A673 (cell line): ENCODE measurements at places on chromosomes 6 and 20. TPM values are rescaled to one million over a fixed set of nuclear protein-coding genes. Genes with fewer than 3 reads are reported as not detected.

- no peak for DNase-seq
Observed at GRCh38 chr6:360349-360748, 31.2 kb upstream of the IRF4 start.

The FAM209B gene
- total RNA-seq: 0.45 and 0.81 TPM in 2 replicates

DNA sequence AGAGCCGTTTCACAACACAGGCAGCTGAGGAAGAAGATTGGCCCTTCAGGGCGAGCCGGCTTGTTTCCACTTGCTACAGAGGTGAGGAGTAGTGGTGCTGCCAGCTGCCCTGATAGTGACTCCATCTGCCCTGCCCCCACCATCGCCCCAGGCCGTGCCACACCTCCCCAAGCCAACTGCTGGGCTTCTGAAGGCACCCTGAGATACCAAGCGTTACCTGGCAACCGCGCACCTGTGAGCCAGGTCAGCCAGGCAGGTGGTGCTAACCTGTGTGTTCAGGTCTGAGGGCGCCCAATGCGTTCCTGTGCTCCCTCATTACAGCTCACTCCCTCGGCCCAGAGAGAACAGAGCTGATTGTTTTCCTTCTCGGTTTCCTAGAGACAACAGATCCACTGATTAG, 299.1 kb upstream of the ID4 start:
- DNase-seq: no peak

- no peak for DNase-seq
Observed at GRCh38 chr20:62285722-62286121, 17.1 kb upstream of the ADRM1 start.

The BMP5 gene
- 0.49 and 0.98 TPM in 2 replicates for total RNA-seq

The ZNF217 gene
- 27.0 and 37.7 TPM in 2 replicates for total RNA-seq

The ELOVL5 gene
- 98.5 and 99.2 TPM in 2 replicates for total RNA-seq

- DNase-seq: no peak
Observed at GRCh38 chr6:147903321-147903720, 394.8 kb downstream of the SAMD5 start.

The TNFRSF6B gene
- not detected in 2 replicates for total RNA-seq

GRCh38 chr20:62617711-62618483, 24.4 kb upstream of the SLCO4A1 start:
- no peak for DNase-seq

DNA sequence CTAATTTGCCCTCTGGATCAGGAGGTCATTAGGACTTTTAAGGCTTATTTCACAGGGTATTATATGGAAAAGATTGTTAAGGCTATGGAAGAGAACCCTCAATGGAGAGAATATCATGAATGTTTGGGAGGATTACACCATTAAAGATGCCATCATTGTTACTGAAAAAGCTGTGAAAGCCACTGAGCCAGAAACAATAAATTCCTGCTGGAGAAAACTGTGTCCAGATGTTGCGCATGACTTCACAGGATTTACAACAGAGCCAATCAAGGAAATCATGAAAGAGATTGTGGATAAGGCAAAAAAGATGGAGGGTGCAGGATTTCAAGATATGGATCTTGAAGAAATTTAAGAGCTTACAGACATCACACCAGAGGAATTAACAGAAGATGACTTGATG, 798.3 kb upstream of the SLC35B3 start:
- DNase-seq: peak; percentile 61

GRCh38 chr20:6416371-6416770, 293.5 kb upstream of the FERMT1 start:
- no peak for DNase-seq

The LBP gene
- not detected in 2 replicates for total RNA-seq

The GGTLC1 gene
- not detected in 2 replicates for total RNA-seq

DNA sequence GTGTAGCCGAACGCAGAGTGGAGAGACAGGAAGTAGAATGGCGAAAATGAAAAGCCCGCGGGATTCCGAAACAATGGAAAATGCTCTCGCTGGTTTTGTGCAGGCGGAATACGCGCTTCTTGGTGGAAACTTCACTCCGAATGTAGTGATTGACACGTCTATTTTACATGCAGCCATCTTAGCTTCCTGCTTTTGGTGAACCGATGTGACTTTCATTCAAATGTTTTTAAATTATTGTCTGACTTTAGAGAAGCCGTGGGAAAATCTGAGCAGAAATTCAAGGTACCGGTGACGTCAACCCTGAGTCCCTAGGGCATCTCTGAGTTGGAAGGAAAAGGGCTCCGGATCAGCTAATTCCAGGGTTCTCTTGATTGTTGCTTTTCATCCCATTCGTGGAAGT, 11.4 kb downstream of the GPX5 start:
- peak; percentile 47 for DNase-seq

GRCh38 chr6:35093783-35094182, 47.4 kb downstream of the TCP11 start:
- DNase-seq: no peak

DNA sequence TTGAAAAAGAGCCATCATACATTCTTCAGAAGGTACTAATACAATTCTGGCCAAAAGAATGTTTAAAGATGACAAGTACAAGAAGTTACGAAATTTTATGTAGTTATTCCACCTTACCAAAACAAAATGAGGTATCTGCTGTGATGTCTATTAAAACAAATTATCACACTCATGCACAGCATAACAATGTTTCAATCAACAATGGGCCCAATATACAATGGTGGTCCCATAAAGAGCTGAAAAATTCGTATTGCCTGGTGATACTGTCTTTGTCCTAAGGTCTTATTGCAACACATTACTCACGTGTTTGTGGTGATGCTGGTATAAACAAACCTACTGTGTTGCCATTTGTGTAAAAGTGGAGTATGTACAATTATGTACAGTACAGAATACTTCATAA, 3.6 kb upstream of the NUP153 start:
- no peak for DNase-seq

The NRSN2 gene
- 43.4 and 55.4 TPM in 2 replicates for total RNA-seq
